ENCODE measurements at places on chromosomes 7 and 10.

DNA sequence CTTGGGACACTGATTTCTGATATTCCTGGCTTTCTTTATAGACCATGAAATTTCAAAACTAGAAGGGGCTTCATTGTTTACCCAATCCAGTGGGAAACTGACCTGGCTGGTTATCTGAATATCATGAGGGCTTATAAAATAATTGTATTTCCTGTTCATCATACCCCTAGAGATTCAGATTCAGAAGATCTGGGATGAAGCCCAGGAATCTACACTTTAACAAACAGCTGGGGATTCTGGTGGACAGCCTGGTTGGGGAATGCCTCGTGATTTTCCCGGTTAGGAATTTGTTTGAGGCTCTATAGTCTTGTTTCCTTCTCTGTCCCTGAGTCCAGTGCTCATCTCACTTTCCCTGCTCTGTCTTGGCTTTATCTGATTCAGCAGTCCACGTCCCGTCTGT is 110.3 kb downstream of the ADRA2A start:
- no peak for DNase-seq

- DNase-seq: no peak
Measured at GRCh38 chr10:76945166-76945565, 692.4 kb downstream of the KCNMA1 start.

DNA sequence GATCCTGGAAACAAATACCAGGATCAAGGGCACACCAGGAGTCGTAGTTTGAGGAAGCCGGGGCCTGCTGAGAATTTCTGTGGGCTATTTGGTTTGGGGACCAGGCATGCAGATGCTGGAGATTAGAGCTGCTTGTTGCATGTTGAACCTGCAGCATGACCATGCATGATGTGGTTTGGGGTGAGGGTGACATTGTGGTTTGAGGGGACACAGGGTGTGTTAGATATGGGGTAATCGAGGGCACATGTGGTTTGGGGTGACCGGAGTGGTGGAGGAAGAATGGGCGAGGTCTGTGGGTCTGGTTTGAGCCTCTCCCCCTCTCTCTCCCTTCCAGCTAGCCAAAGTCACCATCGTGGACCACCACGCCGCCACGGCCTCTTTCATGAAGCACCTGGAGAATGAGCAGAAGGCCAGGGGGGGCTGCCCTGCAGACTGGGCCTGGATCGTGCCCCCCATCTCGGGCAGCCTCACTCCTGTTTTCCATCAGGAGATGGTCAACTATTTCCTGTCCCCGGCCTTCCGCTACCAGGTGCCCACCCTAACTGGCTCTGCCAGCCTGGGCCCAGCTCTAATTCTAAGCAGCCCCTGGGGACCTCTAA is 10.2 kb downstream of the NOS3 start:
- no peak for DNase-seq

DNA sequence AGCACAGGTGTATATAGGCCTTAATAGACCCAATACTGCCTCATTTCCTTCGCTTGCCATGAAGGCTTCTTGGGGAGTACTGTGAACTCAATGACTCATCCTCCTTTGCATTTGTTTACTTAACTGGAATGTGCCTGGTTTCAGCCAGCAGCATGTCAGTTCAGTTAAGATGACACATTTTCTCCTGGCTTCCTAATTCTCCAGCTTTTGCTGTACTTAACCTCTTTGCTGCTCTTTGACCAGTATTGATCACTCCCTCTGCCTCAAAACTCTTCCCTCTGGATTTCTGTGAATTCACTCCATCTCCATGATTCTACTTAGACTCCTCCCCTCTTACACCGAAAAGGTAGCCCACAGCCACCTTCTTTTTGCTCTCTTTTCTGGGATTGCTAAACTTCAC is 135.7 kb downstream of the MAGI2 start:
- no peak for DNase-seq

GRCh38 chr10:11797847-11798633 is 25.1 kb upstream of the PROSER2 start:
- no peak for DNase-seq

All from stimulated activated CD8-positive, alpha-beta memory T cell treated with anti-CD3 and anti-CD28 coated beads, Interleukin-7, amount 100 ng/mL, for 1 hour (primary cell).